ENCODE measurements at places on chromosomes 11 and 22. TPM values are rescaled to one million over a fixed set of nuclear protein-coding genes. Genes with fewer than 3 reads are reported as not detected.

SHISAL1 gene
- not detected for total RNA-seq

ELFN2 gene
- 0.70 TPM for total RNA-seq

APOL2 gene
- 38.3 TPM for total RNA-seq

CHADL gene
- 0.75 TPM for total RNA-seq

NLRX1 gene
- total RNA-seq, result 11.6 TPM

MMP13 gene
- not detected for total RNA-seq

MYO7A gene
- total RNA-seq, result 1.7 TPM

ZNF280A gene
- not detected for total RNA-seq

TIMP3 gene
- total RNA-seq, result 0.07 TPM

TBX10 gene
- total RNA-seq, result not detected

SCN4B gene
- total RNA-seq, result 0.09 TPM

LRRN4CL gene
- 0.29 TPM for total RNA-seq

LAMTOR1 gene
- 66.4 TPM for total RNA-seq

KDELR3 gene
- not detected for total RNA-seq

SLC22A12 gene
- not detected for total RNA-seq

GGA1 gene
- 84.9 TPM for total RNA-seq

SPI1 gene
- 1.8 TPM for total RNA-seq

PHLDA2 gene
- 0.68 TPM for total RNA-seq

RFPL3 gene
- total RNA-seq, result not detected

MGAT3 gene
- 1.1 TPM for total RNA-seq

OR5A1 gene
- not detected for total RNA-seq

PATE4 gene
- total RNA-seq, result not detected

KLHL35 gene
- 0.33 TPM for total RNA-seq

MUC5AC gene
- total RNA-seq, result 0.03 TPM

CRYBA4 gene
- not detected for total RNA-seq

INTS4 gene
- 61.8 TPM for total RNA-seq

KDM4E gene
- not detected for total RNA-seq

All from T-cell (primary cell).